ENCODE measurements at places on chromosomes 7 and 10.

DNA sequence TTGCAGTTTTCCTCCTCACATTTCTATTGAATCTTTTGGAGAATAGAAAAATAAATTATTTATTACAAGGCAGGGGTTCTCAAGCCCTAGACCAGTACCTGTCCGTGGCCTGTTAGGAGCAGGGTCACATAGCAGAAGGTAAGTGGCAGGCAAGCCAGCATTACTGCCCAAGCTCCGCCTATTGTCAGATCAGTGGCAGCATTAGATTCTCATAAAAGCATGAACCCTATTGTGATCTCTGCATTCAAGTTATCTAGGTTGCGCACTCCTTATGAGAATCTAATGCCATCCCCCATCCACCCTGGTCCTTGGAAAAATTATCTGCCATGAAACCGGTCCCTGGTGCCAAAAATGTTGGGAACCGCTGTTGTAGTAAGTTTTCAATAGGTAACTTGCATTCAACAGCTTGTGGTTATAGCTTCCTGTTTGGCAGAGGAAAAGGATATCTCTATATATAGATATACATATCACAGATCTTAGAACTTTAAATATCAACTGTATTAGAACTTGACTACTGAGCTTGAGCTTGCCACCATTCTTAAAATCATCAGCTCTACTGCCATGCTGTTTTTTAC lies 165.1 kb downstream of the AHR start:
- no peak for DNase-seq

DNA sequence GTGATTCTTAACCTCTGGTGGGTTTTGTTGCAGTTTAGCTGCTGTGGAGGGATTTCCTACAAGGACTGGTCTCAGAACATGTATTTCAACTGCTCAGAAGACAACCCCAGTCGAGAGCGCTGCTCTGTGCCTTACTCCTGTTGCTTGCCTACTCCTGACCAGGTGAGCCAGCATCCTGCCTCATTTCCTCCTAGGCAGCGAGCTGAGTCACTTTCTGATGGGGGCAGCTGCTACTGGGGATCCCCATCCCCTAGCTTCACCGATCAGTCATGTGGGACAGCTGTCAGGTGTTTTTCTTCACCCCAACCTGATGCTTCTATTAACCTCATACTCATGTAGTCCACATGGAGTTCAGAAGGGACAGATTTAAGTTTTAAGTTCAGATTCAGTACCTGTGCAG lies 21.7 kb upstream of the SMO start:
- DNase-seq = no peak

DNA sequence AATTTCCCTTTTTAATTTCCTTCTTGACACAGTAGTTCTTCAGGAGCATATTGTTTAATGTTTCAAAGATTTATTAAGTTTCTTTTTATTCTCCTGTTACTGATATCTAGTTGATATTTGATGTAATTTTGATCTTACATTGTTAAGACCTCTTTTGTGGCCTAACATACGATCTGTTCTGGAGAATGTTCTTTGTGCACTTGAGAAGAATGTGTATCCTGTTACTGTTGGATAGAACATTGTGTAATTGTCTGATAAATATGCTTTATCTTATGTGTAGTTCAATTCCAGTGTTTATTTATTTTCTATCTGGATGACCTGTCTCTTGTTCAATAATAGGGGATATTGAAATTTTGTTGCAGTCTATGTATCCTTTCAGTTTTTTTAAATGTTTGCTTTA lies 106.7 kb downstream of the ITGB1 start:
- DNase-seq = no peak

- DNase-seq = no peak
Observed at GRCh38 chr7:130970196-130970595, 236.2 kb upstream of the KLF14 start.

- no peak for DNase-seq
Observed at GRCh38 chr10:133327651-133328357, 8.9 kb downstream of the CALY start.

- DNase-seq = no peak
Observed at GRCh38 chr7:36999626-37000485, 275.6 kb upstream of the AOAH start.

DNA sequence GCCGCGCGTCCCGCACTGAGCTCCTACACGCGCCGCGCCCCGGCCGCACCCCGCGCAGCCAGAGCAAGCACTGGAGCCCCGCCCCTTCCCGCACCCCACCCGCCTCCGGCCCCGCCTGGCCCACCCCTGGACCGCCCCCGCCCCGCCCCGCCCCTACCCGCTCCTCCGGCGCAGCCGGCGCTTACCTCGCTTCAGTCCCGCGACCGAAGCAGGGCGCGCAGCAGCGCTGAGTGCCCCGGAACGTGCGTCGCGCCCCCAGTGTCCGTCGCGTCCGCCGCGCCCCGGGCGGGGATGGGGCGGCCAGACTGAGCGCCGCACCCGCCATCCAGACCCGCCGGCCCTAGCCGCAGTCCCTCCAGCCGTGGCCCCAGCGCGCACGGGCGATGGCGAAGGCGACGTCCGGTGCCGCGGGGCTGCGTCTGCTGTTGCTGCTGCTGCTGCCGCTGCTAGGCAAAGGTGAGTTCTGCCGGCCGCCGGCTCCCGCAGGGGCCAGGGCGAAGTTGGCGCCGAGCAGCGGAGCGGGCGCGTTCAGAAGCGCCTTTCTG lies at the start of gene RET:
Gene RET (plus strand): TSS at position 194 of the 545 bp plus-strand sequence. CDS start 190 bp downstream, at position 384.
- no peak for DNase-seq

DNA sequence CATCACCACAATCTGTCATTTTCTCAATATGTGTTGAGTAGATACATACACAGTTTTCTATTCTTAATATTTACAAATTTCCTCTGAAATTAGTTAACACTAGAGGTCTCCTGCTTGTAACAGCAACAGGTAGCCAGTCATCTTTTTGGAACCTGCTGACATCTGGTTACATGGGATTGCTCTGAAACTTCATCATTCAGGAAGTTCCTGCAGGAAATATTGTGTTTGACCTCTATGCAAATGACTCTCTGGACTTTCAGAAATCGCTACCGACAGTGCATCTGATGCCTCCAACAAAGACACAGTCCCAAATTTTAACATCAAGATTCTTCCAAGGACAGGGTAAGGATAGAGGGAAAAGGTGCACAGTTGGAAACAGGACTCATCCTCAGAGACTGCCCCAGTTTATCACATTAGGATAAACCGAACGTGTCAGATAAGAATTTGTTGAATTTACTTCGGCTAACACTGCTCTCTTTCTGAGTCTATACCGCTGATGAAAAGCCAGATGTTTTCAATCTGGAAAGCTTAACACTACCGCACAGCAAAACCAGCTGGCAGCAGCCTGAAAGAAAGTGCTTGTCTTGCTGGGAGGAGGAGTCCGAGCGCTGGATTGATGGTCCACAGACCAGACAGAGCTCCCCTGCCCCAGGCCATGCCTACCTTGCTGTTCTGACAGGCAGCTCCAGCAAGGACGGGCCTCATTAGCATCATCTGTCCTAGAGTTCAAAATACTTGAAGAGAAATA lies 633.4 kb downstream of the PARD3 start:
- no peak for DNase-seq

- DNase-seq = no peak
Observed at GRCh38 chr10:126252884-126253610, 135.2 kb downstream of the ADAM12 start.

DNA sequence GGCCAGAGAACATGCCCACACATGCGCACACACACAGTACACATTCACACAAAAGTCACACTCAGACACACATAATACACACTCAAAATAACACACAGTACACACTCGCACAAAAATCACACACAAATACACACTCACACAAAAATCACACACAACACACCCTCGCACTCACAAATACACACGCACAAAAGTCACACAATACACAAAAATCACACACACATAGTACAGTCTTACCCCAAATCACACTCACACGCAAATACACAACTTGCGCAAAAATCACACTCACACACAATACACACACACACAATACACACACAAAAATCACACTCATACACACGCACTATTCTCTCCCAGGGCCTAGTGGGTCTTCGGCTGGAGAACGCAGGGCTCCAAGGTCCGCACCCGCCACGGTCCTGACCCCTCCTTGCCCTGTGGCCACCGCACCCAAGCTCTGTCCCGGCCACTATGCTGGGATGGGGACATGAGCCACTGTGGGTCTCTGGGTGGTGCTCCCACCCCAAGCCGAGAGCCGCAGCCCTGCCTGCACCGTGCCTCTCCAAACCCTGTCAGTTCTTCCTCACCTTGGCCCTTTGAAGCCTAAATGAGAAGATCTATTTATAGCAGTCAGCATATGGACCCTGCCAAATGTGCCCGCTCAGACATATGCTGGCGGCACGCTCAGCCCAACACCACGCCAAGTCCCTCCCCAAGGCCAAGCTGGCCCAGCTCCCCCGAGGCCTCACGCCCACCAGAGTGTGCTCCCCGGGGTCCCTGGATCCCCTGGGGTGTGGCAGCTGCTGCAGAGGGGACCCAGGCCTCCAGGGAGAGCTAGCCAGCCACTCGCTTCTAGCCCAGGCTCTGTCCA lies 55.9 kb downstream of the ELFN1 start:
- DNase-seq = no peak

- DNase-seq = no peak
Observed at GRCh38 chr7:24336461-24336860, 52.5 kb downstream of the NPY start.

GRCh38 chr7:73530800-73531199 lies 8.7 kb upstream of the BAZ1B start:
- no peak for DNase-seq

- DNase-seq = no peak
Observed at GRCh38 chr7:11737723-11738122, 94.3 kb downstream of the THSD7A start.

DNA sequence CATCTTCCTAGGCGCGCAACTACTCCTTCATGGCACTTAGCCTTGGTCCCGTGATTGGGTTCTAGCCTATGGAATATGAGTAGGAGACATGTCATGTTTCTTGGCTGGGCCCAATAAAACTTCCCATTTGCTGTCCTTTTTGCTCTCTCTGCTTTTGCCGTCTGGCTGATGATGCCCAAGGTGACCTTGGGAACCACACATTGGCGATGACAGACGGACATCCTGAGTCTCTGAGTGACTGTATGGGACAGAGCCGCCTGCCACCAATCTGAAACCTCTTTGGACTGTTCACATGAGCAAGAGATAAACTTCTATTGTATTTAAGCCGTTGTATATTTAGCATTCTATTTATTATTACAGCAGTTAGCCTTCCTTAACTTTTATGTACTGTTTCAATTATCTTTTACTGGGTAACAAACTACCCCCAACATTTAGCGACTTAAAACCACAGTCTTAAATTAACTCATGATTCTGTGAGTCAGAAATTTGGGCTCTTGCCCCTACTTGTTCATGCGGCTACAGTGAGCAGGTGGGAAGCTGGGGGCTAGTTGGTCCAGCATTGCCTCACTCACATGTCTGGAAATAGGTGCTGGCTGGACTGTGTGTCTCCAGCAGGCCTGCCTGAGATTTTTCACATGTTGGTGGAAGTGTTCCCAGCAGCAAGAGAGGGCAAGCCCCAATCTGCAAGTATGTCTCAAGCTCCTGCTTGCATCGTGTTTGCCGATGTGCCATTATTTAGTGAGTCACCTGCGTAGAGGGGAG lies 71.7 kb downstream of the NOD1 start:
- DNase-seq = no peak

- DNase-seq = no peak
Observed at GRCh38 chr7:144416341-144416740, 12.8 kb upstream of the NOBOX start.

- no peak for DNase-seq
Observed at GRCh38 chr10:72816565-72816964, 77.0 kb upstream of the OIT3 start.

Data from activated T-helper 1 cell treated with Interleukin-2 at 50 U/mL for 16 hours (primary cell).